NCI-H1436 (cell line): ENCODE measurements at places on chromosomes 2 and 18.

GRCh38 chr2:195486987-195487644 is 169.9 kb upstream of the SLC39A10 start:
- no peak for DNase-seq

DNA sequence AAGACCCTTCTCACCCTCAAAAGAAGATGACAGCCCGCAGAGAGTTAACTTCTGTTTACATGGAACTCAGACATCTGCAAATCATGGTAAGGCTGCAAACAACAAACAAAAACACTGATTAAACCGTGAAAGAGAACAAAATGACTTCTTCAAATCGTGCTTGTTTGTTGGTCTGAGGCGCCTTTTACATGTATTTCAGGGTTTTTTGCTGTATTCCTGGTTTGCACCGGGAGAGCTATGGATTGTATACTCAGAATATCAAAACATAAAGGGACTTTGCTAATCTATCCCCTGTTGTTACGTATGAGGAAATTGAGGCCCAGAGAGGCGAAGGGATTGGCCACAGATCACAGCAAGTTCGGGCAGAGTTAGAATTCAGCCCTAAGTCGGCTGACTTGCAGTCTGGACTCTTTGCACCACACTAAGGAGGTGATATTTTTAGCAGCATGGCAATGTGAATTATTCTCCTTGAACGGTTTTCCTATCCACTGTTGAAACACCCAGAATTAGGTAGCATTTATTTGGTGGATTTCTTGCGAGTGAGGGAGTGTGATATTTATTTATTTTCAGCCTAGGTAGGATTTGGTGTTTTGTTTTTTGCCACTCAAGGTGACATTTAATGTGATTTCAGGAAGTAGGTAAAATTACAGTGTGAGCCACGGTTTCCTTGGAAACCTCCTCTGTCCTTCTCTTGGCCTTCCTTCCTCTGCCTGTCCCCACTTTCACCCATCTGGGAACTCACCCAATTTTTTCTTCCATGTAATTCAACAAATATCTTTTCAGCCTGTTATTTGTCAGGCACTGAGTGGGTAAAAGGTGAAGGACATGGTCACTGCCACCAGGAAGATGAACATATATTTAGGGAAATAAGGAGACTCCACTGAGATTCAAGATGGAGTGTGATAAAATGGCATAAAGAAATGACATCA is 980 bp upstream of the PDE6D start:
- no peak for DNase-seq

- peak; percentile 76 for DNase-seq
Observed at GRCh38 chr2:237879058-237879430, 19.6 kb downstream of the RAMP1 start.

GRCh38 chr2:138648606-138649005 is 131.6 kb downstream of the NXPH2 start:
- DNase-seq, result no peak

DNA sequence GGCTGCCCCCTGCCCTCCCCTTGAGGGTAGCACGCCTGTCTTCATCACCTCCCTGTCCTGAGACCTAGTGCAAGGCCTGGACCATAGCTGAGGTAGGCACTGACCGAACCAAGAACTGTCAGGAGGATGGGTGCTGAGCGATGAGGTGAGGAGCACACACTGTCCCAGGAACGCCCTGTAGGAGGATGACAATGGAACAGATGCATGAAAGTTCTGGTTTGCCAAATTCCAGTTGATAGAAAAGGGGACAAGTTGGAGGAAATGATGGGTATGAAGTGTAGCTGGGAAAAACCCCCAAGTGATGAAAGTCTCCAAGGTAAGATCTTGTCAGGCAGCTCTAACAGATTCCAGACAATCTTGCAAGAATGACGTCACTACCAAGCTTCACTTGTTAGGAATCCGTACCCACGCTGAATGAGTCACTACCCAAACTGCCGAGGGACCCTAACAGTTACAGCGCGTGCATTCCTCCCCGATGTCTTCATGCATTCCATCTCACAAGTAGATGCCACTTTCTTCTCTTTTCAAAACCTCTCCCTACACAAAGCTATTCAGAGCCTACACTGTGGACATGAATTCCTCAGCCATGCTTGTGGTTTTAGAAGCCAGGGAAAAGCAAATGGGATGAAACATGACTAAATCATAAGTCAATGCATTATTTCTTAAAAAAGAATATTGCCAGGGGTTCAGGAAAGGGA is 27.6 kb downstream of the MRPL33 start:
- no peak for DNase-seq

- DNase-seq, result peak; percentile 57
Observed at GRCh38 chr2:207474863-207475485, 54.8 kb upstream of the CREB1 start.

DNA sequence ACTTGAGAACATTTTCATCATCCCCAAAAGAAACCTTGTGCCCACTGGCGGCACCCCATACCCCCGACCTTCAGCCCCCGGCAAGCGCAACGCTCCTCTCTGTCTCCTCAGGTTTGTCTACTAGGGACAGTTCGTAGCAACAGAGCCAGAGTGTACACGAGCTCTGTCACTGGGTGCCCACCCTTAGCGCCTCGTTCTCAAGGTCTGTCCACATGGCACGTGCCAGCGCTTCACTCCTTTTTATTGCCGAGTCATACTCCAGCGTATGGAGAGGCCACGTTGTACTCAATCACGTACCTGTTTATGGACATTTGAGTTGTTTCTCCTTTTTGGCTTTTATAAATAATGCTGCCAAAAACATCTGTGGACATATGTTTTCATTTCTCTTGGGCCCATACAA is 30.3 kb upstream of the GPC1 start:
- no peak for DNase-seq

GRCh38 chr18:51330148-51330547 is 132.7 kb upstream of the MEX3C start:
- DNase-seq, result no peak

GRCh38 chr2:5026571-5027234 is 665.5 kb upstream of the SOX11 start:
- no peak for DNase-seq

DNA sequence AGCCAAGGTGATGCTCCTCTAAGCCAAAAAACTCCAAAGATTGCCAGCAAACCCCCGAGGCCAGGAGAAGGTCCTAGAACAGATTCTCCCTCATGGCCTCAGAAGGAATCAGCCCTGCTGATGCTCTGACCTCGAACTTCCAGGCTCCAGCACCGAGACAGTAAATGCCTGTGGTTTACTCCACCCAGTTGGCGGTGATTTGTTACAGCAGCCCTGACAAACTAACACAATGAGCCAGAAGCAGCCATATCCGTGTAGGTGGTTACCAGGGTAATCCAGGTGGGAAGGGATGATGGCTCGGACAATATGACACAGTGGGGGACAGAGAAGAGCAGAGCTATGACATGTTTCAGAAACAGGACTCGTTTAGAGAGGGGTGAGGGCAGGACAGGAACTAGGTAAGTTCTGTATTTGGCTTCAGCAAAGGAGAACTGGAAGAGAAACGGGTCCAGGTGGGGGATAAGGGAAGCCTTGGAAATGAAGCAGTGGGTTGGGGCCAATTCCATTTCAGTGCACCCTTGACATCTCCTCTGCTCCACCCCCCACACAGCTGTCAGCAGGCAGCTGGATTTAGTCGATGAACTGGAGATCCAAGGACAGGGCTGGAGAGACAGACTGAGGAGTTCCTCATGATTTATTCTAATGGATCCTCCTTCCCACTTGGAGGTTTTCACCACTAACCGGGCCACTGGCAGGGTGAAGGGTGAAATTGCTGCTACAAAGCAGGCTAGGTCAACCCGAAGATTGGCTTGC is 179.7 kb upstream of the SH3BP4 start:
- no peak for DNase-seq

DNA sequence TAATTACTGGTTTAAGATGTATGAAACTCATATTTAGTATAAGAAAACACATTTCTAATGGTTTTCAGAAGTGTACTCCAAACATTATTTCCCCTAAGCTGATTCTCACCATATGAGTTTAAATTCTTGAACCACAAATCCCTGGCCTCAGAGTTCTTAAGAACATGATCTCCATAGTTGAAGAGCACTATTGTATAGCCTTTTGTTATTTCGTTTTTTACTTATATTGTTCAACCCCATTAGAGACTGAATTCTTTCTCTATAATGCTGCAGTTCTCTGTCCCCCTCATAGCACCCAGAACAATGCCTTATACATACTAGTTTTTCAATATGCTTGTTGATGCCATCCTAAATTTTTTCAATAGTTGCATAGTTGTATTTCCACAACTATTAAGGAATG is 85.5 kb upstream of the TMEM17 start:
- DNase-seq, result no peak

GRCh38 chr2:162018530-162018929 is 55.5 kb downstream of the DPP4 start:
- no peak for DNase-seq

DNA sequence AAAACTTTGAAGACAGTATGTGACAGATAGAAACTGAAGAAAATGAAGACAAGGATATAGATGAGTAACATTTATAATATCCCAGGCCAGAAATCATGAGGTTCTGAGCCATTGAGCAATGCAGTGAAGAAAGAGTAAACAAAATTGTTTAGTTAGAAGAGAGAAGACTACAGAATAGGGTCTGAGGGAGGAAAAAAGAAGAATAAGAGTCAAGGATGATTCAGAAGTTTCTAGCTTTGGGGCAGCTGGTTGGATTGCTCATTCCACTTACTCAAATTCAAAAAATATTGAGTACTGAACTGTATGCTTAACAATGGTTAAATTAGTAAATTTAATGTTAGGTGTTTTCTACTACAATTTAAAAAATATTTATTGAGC is 155.0 kb upstream of the OTX1 start:
- no peak for DNase-seq

GRCh38 chr2:239953418-239954061 is 71.6 kb downstream of the NDUFA10 start:
- no peak for DNase-seq

- DNase-seq, result no peak
Observed at GRCh38 chr18:35086704-35087103, 45.5 kb downstream of the MAPRE2 start.

DNA sequence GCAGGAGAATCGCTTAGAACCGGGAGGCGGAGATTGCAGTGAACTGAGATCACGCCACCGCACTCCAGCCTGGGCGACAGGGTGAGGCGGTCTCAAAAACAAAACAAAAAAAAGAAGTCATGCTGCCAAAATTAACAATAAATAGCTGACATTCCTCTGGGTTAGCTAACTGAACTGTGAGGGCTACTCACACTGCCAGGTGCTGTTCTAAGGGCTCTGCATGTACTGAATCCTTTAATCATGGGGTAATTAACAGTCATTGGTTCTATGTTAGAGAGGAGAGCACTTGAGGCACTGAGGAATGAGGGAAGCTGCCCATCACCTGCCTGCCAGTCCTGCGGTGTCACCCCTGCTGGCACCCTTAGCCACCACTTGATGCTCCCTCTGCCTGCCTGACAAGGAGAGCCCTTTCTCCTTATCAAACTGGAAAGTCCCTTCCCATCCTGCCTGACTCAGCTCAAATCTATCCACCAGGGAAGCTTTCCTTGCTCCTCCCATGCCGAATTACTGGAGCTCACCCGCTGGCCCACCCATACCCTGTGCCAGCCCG is 73.0 kb upstream of the RIOK3 start:
- DNase-seq, result no peak

DNA sequence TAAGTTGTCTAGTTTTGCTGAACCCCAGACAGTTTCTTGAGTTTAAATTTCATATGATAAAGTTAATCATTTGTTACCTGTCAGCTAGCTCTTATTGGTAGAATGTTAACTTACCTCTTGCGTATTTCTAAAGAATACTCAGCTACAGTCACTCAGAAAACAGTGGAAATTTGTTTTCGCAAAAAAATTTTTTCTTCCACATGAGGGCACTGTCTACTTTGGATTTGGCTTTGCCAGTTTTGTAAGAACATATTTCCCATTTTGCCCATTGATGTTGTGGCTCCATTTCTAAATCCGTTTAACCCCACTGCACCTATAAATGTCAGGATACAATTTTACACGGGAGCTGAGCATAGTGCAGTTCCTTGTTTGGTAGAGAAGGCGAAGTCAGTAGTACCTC is 19.1 kb upstream of the GCFC2 start:
- DNase-seq, result no peak

DNA sequence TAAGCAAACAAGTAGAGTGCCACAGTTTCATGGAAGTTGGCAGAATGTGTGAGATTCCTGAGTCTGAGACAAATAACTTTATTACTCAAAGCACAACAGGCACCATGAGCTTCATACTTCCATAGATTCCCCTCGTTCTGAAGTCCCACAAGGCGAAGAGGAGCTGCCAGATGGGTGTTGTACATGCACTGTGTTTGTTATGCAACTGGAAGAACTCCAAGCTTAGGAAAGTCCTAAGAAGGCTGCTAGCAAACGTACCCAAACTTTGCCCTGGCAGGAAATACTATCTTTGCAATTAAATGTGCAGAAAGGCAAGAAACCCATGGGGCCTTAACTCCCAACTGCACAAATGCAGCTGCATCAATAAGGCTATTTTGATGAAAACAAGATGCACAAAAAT is 1.6 kb upstream of the GCA start:
- no peak for DNase-seq

DNA sequence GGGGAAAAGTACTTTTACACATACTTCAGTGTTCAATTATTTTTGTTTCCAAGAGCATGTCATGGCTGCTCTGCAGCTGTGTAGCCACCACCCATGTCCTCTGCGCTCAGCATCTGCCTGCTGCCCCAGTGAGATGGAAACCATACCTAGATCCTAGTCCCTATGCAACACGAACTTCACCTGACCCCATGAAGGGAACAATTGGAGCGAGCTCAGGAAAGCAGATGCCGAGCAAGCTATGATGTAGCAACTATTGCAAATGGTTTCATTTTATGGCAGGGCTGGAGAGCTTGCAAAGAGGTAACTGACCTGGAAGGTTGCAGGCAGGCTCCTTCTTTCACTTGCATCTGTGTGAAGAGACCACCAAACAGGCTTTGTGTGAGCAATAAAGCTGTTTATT is 1.3 kb upstream of the CCDC141 start:
- no peak for DNase-seq

DNA sequence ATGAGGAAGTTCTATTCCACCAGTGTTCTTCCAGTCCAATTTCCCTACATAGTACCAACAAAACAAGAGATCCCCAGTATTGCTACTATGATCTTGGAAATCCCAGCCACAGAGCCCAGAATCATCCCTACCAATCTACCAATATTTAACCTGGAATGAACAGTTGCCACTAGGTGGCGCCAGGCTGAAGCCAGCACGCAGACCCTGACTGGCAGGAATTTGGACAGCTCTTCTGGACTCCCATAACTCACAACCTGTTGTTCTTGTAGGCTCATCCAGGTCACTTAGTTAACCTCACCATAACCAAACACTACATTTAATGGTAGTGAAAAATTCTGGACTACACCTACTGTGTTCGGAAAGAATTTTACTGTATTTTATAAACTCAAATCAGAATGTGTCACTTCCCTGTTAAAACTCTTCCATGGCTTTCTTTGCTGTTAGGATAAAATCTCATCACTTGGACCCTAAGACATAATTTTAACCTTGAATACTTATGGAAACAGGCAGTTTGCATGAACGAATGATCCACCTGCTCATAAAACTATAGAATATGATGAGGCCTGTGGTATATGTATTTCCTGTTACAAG is 59.8 kb upstream of the SLC38A11 start:
- peak; percentile 64 for DNase-seq

- DNase-seq, result no peak
Observed at GRCh38 chr2:163834221-163834620, 98.4 kb upstream of the FIGN start.

- no peak for DNase-seq
Observed at GRCh38 chr2:38159597-38159996, 83.6 kb upstream of the CYP1B1 start.
